ENCODE measurements at places on chromosomes 12 and 14.

DNA sequence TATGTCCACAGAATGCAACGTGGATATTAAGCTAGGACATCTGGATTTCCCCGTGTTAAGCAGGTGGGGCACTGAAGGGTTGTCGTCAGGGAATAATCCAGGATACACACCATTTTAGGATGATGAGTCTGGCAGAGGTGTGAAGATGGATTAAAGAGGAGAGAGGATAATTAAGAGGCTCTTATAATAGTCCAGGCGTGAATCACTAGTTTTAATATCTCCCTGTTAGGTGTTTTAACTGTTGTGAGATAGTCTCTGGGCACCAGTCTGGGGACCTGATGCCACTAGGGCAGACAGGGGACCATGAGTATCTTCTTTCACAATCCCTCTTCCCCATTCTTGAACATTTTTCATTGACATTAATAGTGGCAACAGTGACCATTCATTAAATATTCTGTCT lies 216.7 kb downstream of the TBX5 start:
- no peak for DNase-seq

GRCh38 chr14:103227094-103227768 lies 104.0 kb downstream of the TNFAIP2 start:
- no peak for DNase-seq

GRCh38 chr14:64910847-64911495 lies 3.3 kb upstream of the CHURC1 start:
- DNase-seq: no peak

DNA sequence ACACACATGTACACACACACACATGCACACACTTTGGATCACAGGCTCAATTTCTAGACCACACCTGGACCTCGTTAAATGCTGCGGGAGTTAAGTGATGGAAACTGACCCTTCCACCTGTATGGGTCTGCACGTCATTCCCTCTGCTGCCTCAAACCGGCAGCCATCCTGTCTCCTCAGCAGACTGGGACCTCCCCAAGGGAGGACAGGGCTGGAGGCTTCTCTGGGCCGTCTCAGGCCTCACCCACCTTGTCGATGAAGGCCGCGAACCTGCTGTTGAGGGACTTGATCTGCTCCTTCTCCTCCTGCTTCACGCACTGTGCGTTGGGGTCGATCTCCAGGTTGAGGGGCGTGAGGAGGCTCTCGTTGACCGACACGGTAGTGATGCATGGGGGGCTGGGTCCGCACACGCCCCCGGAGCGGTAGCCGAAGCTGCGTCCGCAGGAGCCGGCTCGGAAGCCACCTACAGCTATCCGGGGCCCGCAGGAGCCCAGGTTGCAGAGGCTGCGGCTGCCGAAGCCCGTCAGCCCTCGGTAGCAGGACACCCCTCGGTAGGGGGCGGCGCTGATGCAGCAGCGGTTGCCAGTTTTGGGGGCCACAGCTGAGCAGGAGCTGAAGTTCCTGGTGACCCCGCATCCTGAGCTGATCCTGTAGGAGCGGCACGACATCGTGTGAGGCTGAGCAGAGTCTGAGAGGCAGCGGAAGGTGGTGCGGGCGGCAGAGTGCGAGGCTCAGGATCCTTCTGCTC lies at the start of gene KRT85:
Gene KRT85 (minus strand): TSS at position 744 of the 748 bp plus-strand sequence. CDS start 76 bp downstream, at position 668.
- DNase-seq: no peak

DNA sequence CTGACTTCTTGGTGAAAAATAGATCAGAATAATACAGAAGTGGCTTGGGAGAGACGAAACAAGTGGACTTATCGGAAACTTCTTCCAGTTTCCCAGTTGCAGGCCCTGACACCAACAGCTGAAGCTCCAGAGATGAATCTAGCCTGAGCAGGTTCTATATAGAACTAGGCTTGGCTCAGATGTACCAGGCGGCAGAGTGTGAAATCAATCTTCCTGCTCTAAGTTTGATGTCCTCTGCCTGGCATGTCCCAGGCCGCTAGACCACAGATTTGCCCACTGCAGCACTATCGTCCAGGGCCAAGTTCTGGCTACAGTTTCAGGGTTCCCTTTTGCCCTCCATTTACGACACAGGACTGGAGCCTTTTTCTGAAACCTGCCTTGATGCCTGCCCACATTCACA lies 91.3 kb upstream of the PLEKHA5 start:
- no peak for DNase-seq

DNA sequence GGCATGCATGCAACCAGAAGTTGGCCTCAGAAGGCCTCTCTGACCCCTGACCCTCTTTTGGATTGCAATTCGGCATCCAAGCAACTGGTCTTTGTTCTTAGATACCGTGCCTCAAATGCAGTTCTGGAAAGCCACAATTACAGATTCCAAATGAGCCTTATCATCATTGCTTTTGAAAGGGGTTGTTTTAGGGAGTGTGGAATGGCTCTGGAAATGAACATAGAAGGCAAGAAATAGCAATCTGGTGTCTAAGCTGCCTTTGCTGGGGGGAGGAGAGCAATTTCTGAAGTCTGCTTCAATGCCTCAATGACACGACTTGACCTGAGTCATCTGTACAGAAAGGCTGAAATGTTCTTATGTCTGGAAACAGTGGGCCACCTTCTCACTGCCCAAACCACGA lies 250.1 kb downstream of the NUAK1 start:
- no peak for DNase-seq

GRCh38 chr12:108515916-108516315 lies 839 bp downstream of the FICD start:
- DNase-seq: no peak

DNA sequence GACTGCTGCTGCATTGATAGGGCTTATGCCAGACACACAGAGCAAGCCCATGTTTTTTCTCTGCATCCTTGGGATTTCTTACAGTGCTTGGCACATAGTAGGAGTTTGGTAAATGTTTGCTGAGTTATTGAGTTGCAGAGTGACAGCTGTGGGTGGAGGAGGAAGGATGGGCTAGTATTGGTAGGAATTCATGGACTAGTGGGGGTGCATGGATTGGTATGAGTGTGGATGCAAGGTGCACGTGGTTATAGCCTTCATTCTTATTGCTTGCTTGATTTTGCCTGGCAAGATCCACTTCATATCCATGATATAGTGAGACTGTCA lies 11.4 kb downstream of the RGS6 start:
- no peak for DNase-seq

- no peak for DNase-seq
These were observed 1.1 kb downstream of the ANO6 start for GRCh38 chr12:45216983-45217485.

GRCh38 chr12:119179335-119180021 lies 747 bp downstream of the HSPB8 start:
- DNase-seq: no peak

DNA sequence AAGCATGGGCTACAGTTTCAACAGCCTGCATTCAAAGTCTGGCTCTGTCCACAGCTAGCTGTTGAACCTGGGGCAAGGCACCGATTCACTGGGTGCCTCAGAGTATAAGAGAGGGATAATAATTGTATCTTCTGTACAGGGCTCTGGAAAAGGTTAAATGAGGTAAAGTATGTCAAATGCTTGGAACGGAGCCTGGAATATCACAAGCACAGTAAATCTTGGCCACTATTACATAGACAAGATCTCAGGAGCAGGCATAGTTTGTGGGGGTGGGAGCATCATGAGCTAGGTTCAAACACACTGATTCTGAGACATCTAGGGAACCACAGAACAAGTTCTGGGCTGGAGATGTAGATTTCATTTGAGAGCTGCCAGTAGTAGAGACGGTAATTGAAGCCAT lies 203.7 kb upstream of the NUDT4 start:
- no peak for DNase-seq

GRCh38 chr12:108964371-108965352 lies 56.2 kb downstream of the SVOP start:
- DNase-seq: no peak

GRCh38 chr14:80434574-80435321 lies 223.4 kb upstream of the DIO2 start:
- DNase-seq: no peak

GRCh38 chr14:65000898-65001591 lies 14.3 kb downstream of the FNTB start:
- DNase-seq: no peak

DNA sequence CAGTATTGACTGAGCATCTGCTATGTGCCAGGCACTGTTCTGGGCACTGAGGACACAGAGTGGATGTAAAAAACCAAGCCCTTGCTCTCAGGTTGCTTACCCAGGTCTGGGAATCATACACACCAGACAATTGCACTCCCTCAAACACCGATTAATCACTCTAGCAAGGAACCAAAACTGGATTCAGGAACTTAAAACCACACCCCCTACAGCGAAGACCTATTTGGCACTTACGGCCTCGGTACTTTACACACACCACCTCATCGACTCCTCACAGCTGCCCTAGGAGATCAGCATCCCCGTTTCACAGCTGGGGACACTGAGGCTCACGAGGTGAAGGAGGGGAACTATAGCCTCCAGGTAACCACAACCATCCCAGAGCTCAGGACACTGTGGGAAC lies 1.6 kb downstream of the GLTP start:
- DNase-seq: no peak

- DNase-seq: no peak
These were observed at the start of gene GPR132 for GRCh38 chr14:105065280-105066228. Gene GPR132 (minus strand): TSS chr14:105065430. CDS start chr14:105055420, 10,010 bp downstream.

DNA sequence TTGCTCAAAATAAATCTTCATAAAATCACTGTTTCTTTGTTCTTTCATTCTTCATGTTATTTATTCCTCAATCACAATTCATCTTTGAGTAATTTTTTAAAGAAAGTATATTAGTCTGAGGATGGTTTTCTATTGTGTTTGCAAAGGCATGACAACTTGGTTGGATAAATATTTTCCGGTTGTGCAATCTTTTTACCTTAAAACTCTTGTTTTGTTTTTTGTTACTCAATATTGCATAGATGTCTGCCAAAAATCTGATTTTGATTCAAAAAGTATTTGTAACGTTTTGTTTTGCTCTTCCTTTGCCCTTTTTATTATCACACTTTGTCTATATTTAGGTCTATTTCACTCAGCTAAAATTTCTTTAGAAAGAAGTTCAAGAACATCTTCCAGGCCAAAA lies 86.2 kb upstream of the SYT1 start:
- DNase-seq: no peak

GRCh38 chr12:23585782-23586163 lies 363.7 kb downstream of the SOX5 start:
- DNase-seq: no peak

DNA sequence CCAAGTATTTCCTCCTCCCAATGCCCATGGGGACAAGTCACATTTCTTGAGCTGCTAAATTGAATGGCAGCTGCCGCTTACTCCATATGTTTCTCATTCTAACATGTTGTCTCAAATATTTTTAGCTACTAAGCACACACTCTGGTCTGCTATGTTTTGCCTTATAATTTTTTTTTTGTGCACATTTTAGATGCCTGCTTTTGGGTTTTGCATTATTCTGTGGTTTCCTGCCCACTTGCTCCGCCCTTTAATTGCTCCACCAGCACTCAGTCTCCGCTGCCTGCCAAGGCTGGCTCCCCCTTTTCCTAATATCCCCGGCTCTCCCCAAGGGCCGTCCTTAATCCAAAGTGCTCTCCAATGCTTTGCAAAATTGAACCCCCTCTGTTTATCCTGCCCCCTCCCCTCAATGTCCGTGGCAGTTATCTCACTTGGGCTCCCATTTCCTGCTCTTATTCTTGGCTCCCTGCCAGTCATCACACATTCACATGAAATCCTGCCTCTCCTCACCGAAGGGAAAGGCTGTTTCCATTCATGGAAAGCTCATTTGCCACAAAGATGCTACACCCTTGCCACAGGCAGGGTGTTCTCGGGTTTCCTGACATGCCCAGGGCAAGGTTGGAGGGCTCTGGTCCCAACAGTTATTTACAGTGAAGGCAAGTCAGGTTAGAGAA lies 79.4 kb downstream of the C12orf75 start:
- no peak for DNase-seq

DNA sequence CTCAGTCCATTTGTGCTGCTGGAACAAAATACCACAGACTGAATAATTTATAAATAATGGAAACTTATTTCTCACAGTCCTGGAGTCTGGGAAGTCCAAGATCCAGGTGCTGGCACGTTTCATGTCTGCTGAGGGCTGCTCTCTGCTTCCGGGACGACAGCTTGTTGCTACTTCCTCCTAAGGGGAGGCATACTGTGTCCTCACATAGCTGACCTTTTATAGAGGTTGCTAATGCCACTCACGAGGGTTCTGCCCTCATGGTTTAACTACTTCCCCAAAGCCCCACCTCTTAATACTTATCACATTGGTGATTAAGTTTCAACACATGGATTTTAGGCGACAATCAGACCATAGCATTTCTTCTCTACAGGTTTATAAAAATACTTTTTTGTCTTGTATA lies 411.1 kb downstream of the NRXN3 start:
- no peak for DNase-seq

DNA sequence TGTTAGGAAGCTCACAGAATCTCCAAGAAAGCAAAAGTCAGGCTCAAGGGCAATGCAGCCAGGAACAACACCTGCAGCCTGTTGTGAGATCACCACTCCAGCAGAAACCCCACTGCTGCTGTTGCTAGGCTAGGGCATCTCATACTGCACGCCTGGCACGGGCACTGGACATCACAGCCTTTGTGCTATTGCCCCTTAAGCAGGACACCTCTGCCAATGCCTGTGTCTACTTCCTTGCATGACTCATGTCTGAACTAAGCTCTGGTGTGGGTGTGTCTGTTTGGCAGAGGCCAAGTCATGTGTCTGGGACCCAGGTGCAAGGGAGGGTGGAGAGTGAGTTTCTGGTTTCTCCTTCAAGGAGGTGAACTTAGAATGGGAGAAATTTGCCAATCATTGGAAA lies 10.0 kb upstream of the DDX47 start:
- DNase-seq: no peak

DNA sequence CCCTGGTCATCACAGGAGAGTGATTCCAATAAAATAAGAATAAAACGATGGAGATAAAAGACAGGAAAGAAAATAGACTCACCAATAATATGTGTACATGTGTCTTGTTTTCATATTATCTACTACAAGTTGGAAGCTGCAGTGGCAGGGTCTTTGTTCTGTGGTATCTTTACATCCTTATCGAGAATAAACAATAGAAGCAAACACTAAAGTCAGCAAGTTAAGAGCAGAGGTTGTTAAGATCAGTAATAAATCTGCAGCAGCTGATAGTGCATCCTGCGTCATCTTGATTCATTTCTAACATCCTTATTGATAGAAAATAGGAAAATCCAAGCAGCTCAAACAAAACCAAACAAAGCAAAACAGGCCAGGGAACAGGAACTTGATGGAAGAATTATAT lies 107.4 kb downstream of the RPS29 start:
- DNase-seq: no peak

DNA sequence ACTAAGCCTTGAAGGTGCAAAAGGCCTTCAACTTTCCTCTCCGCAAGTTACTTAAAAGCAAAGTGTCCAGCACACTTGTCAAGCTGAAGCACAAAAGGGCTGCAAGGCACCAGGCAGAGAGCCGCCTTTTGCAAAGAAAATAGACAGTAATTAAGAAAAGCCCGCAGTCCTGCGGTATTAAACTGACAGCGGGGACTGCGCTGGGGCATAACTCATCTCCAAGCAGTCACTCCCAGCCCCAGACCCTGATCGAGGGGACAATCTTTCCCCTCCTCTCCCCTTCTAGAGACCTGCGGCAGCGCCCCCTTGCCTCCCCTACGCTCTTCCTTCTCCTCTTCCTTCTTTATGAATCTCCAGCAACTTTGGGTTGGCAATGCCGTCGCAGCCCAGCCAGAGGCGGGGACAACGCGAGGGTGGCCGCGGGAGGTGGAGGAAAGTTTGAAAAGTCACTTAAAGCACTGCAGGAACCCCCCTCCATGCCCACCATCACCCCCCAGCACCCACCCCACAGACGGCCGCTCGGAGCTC lies 200.9 kb upstream of the CAND1 start:
- DNase-seq: no peak
